ENCODE measurements at places on chromosomes 5 and 9.

DNA sequence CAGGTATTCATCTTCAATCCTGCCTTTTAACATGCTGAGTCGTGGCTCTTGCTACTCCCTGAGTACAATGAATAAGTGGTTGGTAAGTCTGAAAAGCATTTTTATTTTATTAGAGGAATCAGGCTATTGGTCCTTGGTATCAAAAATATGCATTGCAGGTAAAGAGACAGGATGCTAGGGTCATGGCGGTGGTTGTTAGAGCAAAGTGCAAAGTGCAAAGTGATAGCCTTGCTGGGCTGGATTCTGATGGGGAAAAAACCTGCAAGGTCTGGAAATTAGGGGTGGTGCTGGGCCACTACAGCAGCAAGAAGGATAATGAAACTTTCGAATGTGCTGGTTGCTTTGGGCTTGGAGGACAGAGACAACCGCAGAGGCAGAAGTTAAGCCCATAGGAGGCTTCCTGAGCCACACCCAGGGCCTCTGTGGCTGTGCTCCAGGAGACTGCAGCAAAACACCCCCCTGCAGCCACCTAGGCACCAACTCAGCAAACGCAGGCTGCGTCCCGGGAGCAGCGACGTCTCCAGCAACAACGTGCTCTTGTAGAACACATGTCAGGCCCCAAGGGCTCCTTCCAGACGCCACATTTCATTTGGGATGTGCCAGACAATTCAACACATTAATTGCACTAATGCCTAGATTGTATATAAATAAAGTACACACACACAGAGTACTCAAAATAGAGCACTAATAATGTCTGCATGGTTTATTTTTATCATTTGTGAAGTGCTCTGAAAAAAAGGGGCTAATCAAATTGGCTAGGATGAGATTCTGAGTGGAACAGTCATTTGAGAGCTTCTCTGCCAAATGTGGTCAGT lies 149.8 kb upstream of the RAPGEF1 start:
- DNase-seq: no peak

DNA sequence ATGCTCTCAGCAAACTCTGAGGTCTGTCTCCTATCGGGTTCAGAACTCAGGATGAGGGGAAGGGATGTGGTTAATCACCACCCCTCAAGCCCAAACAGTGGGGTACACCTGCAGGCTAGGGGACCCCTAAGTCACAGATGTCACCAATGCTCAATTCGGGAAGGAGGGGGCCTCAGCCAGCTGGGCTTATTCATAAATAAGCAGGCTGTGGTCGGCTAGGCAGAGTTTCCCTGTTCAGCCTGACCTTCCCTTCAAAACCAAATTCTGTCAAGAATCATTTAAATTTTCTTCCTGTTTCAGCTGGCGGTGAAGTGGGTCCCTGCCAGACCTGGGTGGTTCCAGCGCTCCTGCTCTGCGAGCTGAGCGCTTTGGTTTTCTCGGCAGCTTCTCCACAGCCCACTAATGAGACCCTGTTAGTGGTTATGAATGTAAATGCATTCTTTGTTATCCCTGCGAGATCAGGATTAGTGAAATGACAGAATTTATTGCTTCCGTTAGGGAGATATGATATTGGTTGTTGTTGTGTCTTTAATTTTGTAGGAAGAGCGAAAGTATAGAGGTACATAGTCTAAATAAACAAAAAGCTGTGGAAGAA lies 68.3 kb downstream of the AK8 start:
- DNase-seq: no peak

GRCh38 chr9:106866243-106866642 lies 3.3 kb downstream of the ZNF462 start:
- no peak for DNase-seq

GRCh38 chr9:79671558-79671957 lies 99.8 kb downstream of the TLE4 start:
- no peak for DNase-seq

GRCh38 chr5:28254846-28255245 lies 1216.5 kb upstream of the CDH9 start:
- DNase-seq: no peak

DNA sequence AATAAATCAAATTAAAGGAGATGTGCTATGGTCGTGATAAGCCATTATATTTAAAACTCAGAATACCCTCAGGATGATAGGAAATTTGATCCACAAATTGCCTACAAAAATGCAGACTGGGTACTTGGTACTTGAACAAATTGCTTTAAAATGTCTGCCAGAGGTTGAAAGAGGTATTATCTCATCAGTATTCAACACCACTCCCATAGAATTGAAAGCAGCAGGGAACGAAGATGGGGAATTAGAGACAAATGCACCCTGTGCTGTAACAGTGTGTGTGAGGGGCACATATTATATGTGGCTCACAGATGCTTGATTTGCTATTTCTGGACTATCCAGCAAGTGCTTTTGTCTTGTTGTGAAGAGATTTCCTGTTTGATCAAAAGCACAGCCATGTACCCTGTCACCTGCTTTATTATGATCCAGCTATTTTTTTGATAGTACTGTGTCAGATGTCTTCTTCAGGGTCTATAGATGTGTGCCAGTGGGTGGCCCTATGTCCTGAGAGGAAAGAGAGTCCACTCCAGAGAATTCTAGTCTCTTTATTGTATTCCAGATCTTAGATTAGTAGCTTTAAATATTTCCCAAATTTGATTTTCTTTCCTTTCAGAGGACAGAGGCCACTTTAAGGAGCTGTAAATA lies 120.1 kb downstream of the XRCC4 start:
- DNase-seq: no peak

DNA sequence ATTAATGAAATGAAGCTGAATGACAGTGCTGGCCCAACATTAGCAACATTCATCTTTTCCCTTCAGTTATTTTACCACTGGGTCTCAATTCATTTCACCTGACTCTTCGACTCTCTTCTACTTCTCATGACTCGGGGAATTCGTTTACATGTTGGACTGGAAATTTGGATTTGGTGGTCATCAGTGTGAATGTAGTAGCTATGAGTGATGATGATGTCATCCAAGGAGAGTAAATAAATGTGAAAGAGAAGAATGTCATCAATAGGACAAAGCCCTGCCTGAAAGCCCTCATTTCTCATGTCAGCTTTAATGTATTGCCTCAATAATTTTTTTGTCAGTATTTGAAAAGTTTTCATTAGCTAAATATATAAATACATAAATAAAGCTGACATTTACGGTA lies 21.9 kb upstream of the CFAP95 start:
- no peak for DNase-seq

DNA sequence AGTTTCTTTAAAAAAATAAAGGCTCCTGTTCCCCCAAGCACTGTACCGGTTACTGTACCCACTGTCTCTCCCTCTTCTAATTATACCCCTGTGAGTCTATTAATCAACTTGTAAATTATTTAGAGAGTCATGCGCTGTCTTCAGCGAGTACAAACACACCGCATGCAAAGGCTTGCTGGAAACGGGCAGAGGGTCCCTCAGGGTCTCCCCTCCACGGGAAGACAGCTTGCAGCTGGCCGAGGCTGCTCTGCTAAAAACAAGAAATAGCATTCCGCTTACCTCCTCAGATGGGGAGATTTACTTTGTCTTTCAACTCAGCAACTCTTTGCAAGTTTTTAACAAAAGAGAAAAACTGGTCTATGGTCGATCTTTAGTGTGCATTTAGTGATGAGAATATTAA lies 71.8 kb downstream of the AK8 start:
- no peak for DNase-seq

- no peak for DNase-seq
These were observed 14.7 kb upstream of the NDUFS4 start for GRCh38 chr5:53545744-53546143.

DNA sequence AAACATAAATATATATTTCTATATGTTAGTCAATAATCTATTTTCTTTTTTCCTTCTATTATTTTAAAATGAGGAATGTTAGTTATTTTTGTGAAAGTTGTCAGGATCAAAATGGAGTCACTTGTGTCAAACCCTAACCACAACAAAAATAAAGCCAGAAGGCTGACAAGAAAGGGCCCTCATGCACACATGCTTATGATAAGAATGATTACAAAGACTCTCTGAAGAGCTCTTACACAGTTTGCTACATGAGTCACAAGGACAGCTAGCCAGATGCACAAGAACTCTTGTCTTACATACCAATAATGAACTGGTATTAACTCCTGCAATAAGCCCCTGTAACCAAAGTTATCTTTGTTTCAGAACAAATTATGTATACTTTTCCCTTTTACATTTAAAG lies 64.7 kb downstream of the GGTA1 start:
- no peak for DNase-seq

GRCh38 chr5:39171647-39172046 lies 47.7 kb downstream of the FYB1 start:
- no peak for DNase-seq

DNA sequence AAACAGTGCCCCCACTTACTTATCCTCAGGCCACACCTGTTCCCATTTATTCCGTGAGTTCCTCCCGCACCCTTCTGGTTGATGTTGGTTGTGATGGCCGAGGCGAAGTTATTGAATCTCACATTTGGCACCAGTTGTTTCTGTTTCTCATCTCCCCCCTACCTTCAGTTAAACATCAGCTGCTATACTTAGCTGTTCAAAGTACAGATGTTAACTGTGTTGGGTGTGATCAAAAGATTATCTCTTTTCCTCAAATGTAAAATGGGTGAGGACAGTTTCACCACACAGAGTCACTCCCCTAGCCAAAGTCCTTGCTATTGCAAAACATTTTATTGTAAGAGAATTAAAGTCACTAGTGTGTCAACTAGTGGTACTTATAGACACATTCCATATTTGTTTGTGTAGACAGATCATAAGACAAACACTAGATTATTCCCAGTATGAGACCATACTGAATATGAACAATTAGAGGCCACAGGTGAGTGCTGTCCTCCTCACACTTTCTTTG lies 43.2 kb upstream of the PRSS3 start:
- no peak for DNase-seq

DNA sequence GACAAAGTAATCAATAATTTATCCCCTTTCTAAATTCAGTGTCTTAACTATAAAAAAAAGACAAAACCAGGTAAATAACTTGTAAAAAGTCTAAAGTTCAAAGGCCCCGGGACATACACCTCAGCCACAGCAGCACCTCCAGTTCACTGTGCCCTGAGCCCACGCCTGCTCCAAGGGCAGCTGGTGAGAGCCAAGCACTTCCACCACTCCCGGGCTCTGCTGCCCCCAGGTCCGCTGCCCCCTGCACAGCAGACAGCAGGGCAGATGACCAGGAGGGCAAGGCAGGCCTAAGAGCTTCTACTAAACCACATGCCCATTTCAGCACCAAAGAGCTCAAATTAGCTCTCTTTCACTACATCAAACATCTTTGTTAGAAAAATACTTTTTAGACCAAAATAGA lies 91.9 kb downstream of the CAMSAP1 start:
- no peak for DNase-seq

DNA sequence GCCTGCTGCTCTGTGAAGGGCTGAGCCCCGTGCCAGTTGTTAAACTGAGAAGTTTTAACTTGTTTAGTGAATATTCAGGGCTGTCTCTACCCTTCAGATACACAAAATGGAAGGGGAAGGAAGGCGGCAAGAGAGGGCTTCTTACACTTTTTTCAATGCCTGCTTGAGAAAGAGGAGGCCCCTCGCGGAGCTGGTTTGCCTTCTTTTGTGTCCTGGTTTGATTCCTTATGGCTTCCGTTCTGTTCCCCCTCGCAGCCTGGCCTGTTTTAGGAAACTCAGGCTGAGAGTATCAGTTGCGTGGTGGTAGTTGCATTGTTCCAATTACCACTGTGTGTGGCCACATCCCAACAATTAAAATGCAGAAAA lies 1.0 kb downstream of the FAM53C start:
- DNase-seq: no peak

DNA sequence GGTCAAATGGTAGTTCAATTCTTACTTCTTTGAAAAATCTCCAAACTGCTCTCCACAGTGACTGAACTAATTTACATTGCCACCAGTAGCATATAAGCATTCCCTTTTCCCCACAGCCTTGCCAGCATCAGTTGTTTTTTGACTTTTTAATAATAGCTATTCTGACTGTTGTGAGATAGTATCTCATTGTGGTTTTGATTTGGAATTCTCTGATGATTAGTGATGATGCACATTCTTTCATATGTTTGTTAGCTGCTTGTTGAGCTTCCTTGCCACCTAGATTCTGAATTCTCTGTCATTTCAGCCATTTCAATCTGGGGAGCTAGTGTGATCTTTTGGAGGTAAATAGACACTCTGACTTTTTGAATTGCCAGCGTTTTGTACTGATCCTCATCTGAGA lies 24.0 kb downstream of the CDK20 start:
- DNase-seq: no peak

GRCh38 chr5:138595180-138595795 lies 20.1 kb upstream of the HSPA9 start:
- DNase-seq: no peak

DNA sequence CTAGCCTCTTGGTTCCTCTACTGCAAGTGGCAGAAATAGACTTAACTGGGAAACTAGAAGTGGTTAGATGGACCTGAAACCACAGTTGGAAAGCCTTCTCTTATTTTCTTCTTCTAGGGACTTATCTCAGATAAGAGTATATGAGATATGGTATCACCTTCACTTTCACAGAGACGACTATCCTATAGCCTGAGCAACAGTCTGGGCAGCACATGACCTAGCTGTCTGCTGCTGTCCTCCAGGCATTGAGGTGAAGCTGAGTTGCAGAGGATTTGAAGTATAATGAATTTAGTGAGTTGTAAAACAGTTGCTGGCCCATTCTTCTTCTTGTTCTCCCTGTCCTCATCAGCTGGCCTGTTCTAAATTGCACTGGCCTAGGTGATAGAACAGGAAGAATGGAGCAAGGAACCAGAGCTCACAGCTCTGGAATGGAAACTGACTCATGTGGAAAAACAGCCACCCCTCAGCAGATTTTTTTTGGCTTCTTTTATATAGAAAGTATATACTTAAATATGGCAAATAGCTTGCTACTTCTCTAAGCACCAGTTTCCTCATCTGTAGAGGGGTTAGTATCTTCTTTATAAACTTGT lies 27.8 kb downstream of the RECK start:
- no peak for DNase-seq

GRCh38 chr9:16870596-16871335 lies at the start of gene BNC2:
Gene BNC2, minus strand, starts transcription at chr9:16870670. Its CDS starts 22 bp downstream, at chr9:16870648.
- DNase-seq: no peak

- no peak for DNase-seq
These were observed 45.5 kb upstream of the CDC42SE2 start for GRCh38 chr5:131218392-131218791.

- DNase-seq: no peak
These were observed 210.6 kb upstream of the ZNF608 start for GRCh38 chr5:124957063-124957462.

GRCh38 chr5:100799166-100799565 lies 103.9 kb downstream of the ST8SIA4 start:
- DNase-seq: no peak

DNA sequence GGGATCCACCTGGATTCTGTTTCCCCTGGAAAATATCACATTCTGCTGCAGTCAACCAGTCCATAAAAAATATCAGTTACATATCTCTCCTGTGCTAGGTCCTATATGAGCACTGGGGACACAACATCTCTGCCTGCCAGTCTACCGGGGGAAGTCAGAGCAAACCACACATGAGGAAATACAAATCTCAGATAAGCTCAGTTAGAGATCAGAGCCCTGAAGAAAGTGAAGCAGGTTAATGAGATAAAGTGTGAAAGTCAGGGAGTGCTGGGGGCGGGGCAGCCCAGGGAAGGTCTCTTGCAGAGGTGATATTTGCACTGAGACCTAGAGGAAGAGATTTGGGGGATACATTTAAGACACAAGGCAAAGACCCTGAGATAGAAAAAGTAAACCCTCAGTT lies 67.8 kb upstream of the SLC1A1 start:
- no peak for DNase-seq
